ENCODE measurements at places on chromosomes 5 and 9.

GRCh38 chr9:129280623-129281271 lies 102.7 kb upstream of the IER5L start:
- no peak for DNase-seq

DNA sequence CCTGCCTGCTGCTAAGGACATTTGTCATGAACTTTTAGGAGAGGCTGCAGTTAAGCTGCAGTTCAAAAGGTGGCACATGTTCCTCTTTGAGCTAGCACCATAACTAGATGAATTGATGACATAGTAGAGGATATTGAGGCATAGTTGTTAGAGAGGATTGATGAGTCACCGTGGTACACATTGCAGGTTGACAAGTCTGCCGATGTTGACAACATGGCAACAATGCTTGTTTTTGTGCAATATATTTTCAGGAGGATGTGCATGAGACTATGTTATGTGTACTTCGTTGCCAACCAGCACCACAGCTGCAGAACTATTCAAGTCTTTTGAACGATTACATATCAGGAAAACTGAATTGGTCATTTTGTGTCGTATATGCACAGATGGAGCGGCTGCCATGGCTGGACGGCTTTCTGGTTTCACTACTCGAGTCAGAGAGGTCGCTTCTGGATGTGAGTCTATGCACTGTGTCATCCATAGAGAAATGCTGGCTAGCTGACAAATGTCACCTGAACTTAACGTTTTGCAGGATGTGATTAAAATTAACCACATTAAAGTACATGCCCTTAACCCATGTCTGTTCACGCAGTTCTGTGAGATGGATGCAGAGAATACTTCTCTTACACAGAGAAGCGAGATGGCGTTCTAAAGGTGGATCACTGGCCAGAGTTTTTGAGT lies 24.2 kb downstream of the ANP32B start:
- no peak for DNase-seq

- no peak for DNase-seq
These were observed 114.4 kb downstream of the UBAP2 start for GRCh38 chr9:33934188-33934878.

DNA sequence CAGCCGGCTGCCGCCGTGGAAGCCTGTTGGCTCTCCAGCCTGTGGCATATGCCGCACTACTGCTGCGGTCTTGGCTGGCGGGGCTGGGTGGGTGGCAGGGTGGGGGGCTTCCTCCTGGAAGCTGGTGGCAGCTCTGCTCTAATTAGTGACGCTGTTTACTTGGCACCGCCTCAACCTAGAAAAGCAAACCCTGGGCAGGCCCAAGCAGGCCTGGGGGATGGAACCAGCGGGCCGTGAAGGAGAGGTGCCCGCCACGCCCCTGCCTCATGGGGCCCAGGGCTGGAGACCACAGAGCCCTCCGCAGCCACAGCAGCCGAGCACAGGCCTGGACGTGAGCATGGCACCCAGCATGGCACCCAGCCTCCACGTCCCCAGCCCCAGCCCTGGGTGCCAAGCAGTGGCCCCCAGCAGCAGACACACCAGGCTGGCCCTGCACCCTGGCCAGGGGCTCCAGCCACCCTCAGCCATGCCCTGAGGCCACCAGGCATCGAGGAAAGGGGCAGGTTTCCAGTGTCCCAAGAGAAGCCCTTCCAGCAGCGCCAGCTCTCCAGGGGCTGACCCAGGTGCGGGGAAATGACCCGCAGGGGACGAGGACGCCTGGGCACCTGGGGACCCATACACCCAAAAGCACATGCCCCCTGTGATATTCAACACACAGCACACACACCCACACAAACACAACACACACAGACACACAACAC lies 5.4 kb upstream of the CCDC187 start:
- no peak for DNase-seq

DNA sequence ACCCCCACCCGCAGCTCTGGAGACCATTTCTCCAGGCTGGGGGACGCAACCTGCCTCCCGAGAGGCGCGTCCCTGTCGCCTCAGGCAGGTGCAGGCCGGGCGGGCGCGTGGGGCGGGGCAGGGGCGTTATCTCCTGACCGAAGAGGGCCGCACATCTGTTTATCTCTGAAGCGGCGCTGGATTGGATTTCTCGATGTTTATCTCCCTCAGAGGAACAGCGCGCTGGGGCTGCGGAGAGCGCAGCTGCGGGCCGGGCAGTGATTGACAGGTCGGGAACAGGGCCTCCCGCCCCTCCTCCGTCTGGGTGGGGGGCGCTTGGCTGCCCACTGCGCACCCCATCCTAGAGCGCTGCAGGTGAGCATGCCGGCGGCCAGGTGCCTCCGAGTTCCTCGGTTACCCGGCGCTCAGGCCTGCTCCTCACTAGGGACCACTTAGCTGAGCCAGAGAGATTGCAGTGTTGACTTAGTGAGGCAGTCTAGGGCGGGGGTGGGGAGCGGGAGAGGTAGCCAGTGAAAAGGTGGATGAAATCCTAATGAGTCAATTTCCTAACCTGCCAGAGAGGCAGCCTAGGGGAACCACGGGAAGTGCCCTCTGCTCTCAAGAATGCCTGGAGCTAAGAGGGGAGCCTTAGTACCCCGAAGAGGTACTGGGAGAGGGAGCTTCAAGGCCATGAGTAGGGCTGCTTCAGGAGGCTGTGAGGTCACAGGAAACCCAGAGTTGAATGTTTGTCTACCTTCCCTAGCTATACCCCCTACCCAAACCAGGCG lies 39.6 kb upstream of the TIFAB start:
- no peak for DNase-seq

GRCh38 chr5:93359296-93359959 lies 221.6 kb downstream of the NR2F1-AS1 start:
- DNase-seq, result peak; percentile 74

DNA sequence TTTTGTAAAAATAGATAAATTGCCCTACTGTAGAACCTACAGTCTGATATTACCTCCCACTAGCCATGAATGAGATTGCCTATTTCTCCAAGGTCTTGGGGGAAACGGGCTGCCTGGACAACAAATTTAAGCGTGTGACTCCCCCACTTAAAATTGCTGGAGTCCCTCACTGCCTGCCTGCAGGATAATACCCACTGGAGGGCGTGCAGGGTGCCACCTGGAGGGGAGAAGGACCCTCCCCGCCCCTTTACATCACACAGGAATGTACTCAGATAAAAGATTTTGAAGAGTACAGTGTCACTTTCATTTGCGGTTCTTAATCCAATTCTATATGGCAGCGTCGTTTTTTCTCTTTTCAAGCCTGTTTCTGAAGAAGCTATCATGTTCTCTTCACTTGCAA lies 6.2 kb upstream of the TRIM7 start:
- DNase-seq, result no peak

DNA sequence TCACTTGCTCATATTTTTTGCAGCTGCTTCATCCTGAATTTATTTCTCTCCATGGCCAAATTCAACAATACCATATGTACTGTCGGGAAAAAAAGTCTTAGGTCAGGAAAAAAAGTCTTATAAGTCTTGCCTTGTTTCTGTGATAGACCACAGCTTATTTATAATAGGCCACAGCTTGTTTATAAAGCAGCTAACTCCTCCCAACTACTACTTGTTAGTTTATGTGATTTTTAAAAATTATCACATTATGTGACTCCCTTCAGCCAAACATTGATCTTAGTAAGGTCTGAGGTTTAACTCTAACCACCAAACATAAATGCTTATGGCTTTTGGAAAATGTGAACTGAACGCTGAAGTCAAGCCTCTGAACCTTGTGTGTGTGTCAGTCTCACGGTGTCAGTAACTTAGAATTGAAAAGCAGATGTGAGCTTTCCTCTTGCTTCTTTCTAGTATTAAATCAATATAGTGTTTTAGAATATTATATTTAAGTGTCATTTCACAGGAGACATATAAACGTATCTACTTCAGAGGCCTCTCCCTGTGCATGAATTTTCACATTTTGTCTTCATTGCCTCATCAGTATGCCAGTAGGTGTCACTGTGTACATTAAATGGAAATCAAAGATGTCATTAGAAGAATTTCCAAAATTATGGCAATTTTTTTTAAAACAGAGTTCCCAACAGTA lies 51.3 kb downstream of the SNX24 start:
- no peak for DNase-seq

- no peak for DNase-seq
These were observed 26.9 kb downstream of the ADAM19 start for GRCh38 chr5:157548513-157549282.

DNA sequence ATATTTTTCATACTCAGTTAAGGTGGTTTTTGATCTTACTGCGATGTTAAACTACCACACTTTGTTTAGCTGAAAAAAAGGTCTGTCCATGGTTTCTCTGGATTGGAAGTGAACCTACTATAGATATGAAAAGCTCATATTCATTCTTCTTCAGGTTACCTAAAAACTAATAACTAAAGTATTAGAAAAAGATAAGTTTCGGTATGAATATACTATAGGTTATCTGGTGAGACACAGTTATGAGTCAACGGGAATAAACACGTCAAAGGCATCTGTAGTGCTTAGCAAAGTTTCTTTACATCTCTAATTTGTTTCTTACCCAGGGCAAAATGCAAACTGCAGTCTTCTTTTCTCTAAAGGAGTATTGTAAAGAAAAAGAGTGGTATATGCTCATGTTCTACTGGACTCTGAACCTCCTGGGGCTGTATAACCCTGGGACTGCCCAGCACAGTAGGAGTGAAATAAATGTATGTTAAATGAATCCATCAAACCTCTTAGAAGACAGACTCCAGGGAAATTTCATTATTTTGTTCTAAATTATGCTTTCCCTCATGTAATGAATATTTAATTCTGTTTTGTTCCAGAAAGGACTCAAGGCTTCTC lies 521.9 kb downstream of the PDE4D start:
- no peak for DNase-seq

- no peak for DNase-seq
These were observed 110.8 kb downstream of the MARCHF3 start for GRCh38 chr5:126919566-126919965.

DNA sequence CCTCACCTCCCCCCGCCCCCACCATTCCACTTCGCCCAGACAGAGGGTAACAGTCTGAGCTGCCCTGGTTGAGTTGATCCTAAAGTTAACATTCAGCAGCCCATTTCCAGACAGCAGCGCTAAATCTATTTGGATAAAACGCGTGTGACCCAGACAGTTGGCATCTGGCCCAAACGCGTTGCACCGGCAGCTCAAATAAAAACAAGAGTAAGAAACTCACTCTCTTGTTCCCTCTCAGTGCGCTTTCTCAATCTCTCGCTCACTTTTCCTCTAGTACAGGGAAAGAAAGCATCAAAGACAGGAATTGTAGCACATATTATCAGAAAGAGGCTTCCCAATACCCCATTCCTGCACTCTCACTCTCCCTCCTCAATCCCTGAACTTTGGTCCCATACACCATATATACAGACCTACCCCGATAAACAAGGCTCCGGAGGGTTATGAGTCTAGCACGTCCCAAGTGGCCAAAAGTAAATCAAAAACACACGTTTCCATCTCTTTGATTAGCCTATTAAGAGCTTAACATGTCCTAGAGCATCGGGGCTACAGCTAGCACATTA lies 1.3 kb downstream of the ADAMTS6 start:
- DNase-seq, result peak; percentile 55

DNA sequence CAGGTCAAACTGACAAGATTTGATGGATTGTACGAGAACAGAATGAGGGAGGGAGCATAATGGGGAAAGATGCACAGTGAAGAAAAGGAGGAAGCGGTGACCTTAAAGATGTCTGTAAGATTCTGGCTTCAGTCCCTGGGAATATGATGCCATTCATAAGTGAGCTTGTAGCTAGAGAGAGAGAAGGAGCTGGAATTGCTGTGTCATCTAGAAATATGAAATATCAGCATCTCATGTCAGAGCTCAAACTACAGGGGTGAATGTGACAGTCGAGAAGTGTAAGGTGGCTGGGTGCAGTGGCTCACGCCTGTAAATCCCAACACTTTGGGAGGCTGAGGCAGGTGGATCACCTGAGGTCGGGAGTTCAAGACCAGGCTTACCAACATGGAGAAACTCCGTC lies 24.0 kb upstream of the WHRN start:
- no peak for DNase-seq

GRCh38 chr5:58674070-58674469 lies 91.2 kb downstream of the RAB3C start:
- DNase-seq, result no peak

- no peak for DNase-seq
These were observed 2006.1 kb upstream of the WWC1 start for GRCh38 chr5:166285361-166285760.

GRCh38 chr5:175248416-175248905 lies 195.5 kb downstream of the DRD1 start:
- no peak for DNase-seq

DNA sequence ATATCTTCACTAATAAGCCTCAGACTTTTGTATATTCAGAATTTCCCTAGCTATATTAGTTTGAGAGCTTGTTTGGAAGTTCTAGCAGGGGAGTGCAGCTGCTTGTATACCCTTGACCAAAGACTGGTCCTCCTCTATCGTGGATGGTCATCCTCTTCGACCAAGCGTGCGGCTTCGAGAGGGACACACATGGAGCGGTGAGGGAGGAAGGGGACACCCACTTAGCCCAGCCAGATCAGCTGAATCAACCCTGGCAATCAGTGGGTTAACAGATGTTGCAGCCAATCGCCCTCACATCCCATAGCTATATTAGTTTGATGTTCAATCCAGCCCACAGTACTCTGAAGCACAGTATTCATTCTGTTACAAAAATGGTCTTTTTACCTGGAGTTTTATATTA lies 3.2 kb downstream of the CAVIN4 start:
- no peak for DNase-seq

DNA sequence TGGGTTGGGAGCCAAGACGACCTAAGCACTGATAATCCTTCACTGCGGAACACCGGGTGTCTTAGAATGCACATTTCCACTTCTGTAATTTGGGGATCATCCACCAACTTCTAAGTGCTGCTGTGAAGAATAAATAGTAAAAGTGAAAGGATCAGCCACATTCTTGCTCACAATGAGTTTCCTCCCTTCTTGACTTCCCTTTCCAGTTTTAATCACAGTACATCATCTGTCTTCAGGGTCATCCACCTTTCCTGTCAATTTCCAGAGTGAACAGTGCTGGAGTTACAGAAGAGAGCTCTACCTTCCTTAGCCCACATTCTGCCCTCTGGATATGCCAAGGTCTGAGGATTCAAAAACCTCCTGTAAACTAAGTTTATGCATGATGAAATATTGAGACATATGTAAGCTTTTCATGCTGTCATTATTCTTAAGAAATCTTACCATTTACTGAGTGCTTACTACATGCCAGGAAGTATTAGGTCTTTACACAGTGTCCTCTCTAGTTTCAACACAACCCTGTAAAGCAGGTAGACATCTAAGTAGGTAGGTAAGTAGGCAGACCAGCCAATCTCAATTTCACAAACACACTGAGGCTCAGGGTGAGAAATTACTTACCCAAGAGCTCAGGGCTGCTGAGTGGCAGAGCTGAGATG lies 105.2 kb downstream of the CDK5RAP2 start:
- DNase-seq, result no peak

GRCh38 chr5:151414536-151414935 lies 32.9 kb upstream of the SLC36A1 start:
- no peak for DNase-seq

DNA sequence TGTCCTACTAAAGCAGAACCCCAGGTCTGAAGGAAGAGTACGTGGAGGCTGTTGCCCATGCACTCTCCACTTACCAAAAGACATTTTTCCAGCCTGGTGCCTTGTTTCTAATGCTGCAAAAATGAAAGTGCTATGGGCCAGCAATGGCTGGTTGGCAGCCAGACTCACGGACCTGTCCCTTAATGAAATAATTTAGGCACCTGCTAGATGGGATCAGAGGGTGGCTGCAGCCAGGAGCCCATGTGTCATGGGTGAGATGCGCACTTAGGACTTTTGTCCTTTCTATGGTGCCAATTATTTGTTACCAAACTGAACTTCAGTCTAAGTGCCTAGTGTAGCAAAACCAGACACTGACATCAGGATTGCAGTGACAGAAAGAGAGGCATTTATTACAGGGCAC lies 276.3 kb downstream of the YTHDC2 start:
- no peak for DNase-seq

- no peak for DNase-seq
These were observed 742.1 kb downstream of the MTRR start for GRCh38 chr5:8611067-8611466.
